ENCODE measurements at places on chromosomes 16 and 17. TPM values are rescaled to one million over a fixed set of nuclear protein-coding genes. Genes with fewer than 3 reads are reported as not detected.

The OTOP2 gene
- not detected for total RNA-seq

The FBXL16 gene
- total RNA-seq = 1.3 TPM

The DCUN1D3 gene
- 13.4 TPM for total RNA-seq

The METTL2A gene
- 11.3 TPM for total RNA-seq

The ZNF48 gene
- 5.7 TPM for total RNA-seq

The UTS2R gene
- total RNA-seq = 0.44 TPM

The KREMEN2 gene
- total RNA-seq = not detected

DNA sequence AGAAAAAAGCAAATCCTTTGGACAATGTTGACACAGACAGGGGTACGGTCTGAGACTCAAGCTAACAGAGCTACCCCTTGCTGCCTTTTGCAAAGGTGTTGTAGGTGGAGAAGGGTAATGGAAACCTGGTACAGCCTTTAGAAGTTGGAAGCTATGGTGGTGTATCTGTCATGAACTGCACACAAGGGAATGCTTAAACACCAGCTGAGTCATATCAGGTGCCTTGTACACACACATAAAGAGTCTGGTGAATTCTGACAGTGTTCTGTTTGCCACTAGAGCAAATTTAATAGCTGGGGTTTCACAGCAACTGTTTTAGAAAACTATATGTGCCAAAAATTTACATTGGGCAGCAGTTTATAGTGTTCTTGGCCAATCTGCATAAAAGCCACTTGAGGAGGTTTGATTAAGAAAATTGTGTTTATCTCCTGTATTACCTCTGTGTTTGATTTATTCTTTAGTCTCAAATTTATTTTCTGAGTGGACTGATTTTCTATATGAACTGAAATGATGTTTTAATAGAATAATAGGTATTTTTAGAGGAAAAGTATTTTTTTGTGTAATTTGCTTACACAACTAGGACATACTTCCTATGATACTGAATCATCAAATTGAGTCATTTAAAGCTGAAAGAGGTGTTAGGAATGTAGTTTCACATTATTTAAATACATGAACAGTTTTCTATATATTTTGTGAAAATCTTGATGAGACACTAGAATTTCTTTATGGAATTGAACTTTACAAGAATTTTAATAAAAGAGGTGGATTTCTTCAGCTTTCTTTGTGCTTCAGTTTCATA is 136.9 kb downstream of the MAP2K6 start:
- H3K36me3 ChIP-seq = no peaks in the 10 kb centered on the region
- H3K4me1 ChIP-seq = no peaks in the 10 kb centered on the region
- H3K27me3 ChIP-seq = no peaks in the 10 kb centered on the region
- no peak for DNase-seq
- no peak overlapping the region for H3K4me3 ChIP-seq
- H3K27ac ChIP-seq = no peak overlapping the region

GRCh38 chr17:78934681-78935418 is 9.7 kb upstream of the TIMP2 start:
- DNase-seq = no peak
- no peaks in the 10 kb centered on the region for H3K36me3 ChIP-seq
- H3K27ac ChIP-seq = peak overlapping the region; percentile 91
- peaks cover 40% of the 10 kb centered on the region for H3K4me1 ChIP-seq
- H3K4me3 ChIP-seq = no peak overlapping the region

DNA sequence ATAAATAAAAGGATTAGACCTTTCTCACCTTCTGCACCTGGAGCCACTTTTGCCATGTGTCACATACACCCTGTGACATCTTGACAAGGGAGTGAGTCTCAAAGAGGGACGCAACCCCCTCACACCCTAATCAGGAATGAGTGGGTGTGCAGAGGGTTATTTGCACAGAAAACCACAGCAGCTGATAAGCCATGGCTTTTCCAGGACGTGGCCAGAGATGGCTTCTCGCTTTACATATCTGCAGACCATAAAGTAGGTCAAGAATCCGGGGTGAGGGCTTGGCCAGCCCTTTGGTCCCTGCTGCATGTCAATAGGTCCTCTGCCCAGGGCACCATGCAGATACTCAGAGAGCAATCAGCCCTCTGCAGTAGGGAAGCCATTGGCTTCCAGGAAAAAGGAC is 2.4 kb upstream of the CD300LF start:
- H3K27ac ChIP-seq = no peak overlapping the region
- no peaks in the 10 kb centered on the region for H3K27me3 ChIP-seq
- H3K4me3 ChIP-seq = no peak overlapping the region

DNA sequence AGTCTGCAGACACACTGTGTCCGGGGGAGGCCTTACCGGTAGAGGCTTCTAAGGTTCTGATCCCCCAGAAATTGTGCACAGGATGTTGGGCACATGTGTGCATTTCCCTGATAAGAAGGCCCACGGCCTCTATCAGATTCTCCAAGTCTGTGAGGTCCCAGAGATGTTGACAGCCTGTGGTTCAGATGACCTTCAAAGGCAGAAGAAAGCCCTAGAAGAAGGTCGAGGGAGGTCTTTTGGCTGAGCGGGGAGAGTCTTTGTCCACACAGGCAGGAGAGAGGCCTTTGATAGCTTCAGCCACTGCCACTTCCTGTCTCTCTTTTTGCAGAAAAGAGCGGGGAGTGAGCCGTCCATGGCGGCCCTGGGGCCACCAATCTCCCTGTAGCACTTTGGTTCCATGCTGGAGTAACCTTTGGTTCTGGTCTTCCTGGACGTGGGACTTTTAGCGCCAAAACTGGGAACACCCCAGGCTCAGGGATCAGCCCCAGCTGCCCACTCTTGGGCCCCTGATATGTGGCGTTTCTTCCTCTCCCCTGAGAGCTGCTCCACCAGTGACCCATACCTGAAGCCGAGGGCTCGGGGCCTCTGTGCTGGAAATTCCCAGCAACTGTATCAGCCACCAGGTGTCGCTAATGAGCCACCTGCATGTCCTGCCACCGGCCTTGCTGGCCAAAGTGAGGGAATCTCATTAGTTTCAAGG is 28.1 kb upstream of the LGALS9 start:
- H3K27ac ChIP-seq = no peak overlapping the region
- peaks cover 45% of the 10 kb centered on the region for H3K36me3 ChIP-seq
- DNase-seq = peak; percentile 82
- H3K4me3 ChIP-seq = no peak overlapping the region
- no peaks in the 10 kb centered on the region for H3K4me1 ChIP-seq

DNA sequence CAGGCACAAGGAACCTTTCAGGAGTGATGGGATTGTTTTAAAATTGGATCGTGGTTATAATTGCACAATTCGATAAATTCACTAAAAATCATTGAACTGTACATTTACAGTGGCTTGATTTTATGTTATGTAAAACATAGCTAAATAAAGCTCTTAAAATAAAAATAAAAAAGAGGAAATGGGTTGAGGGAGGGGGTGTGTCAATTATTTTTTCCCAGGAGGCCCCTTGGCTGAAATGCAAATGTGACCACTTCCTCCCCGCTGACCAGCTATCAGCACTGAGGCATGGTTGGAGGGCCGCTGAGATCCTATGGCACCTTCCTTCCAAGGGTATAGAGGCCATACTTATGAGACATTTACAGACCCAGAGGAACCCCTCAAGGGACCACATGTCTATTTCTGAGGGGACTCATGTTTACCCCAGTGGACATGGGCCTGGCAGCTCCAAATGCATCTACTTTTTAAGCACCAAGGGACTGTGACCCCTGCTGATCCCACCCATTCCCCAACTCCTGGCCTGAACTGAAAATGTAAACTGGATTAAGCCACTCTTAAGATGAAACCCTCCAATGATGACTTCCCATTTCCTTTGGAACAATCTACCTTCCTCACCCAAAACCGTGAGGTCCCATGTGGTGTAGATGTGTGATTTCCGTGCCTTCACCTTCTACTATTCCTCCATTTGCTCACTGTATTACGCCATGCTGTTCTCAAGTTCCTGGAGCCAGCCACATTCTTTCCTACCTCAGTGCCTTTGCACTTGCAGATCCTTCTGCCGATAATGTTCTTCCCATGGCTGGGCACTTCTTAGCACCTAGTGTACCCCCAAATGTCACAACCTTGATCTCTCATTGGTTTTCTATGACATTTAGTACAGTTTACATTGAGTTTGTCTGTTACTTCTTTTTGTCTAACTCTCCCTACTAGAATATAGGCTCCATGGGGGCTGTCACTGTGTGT is 2.8 kb upstream of the IL21R start:
- H3K4me1 ChIP-seq = peaks cover 22% of the 10 kb centered on the region
- no peaks in the 10 kb centered on the region for H3K27me3 ChIP-seq
- DNase-seq = peak; percentile 53
- no peak overlapping the region for H3K27ac ChIP-seq
- no peaks in the 10 kb centered on the region for H3K36me3 ChIP-seq

- no peak overlapping the region for H3K4me3 ChIP-seq
- H3K27ac ChIP-seq = no peak overlapping the region
- no peaks in the 10 kb centered on the region for H3K27me3 ChIP-seq
- no peaks in the 10 kb centered on the region for H3K4me1 ChIP-seq
Observed at GRCh38 chr17:8409966-8410882, 12.6 kb upstream of the RNF222 start.

- H3K27ac ChIP-seq = peak overlapping the region; percentile 53
- DNase-seq = peak; percentile 73
- H3K27me3 ChIP-seq = peaks cover 3% of the 10 kb centered on the region
- peaks cover 50% of the 10 kb centered on the region for H3K4me1 ChIP-seq
- no peaks in the 10 kb centered on the region for H3K36me3 ChIP-seq
Observed at GRCh38 chr17:82332669-82333278, 792 bp downstream of the SECTM1 start.

GRCh38 chr16:29791845-29792807 is 1.6 kb downstream of the KIF22 start:
- no peak overlapping the region for H3K4me3 ChIP-seq
- no peak overlapping the region for H3K27ac ChIP-seq
- no peaks in the 10 kb centered on the region for H3K4me1 ChIP-seq

DNA sequence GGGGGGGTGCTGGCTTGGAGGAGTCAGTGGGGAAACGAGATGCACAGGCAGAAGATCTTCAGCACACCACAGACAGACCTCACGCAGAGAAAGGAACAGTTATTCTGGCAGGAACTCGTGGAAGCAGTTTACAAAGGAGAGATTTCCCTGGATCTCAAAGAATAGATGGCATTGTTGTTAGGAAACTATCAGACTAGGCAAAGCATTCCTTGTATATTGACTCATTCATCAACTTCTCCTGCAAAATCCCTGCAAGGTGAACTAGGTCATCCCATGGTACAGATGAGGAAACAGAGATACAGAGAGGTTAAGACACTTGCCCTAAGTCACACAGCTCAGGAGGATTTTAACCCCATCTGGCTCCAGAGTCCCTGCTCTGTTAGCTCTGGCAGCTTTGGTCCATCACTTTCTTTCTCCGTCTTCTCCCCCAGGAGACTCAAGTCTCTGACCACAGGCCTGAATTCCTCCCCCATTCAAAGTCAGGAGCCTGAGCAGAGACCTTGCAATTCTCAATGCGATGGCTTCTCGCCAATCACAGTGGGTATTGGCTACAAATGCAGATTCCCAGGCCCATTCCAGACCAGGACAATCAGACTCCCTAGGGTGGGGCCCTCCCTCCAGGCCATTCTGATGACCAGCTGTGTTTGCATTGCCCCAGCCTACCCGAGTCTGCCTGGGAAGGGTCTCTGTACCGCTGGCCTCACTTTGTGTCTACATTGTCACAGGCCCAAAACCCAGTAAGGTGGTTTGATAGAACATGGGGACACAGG is 56.4 kb downstream of the LITAF start:
- no peak overlapping the region for H3K27ac ChIP-seq
- no peaks in the 10 kb centered on the region for H3K4me1 ChIP-seq
- no peaks in the 10 kb centered on the region for H3K27me3 ChIP-seq
- no peak for DNase-seq
- H3K36me3 ChIP-seq = no peaks in the 10 kb centered on the region

Data from right atrium auricular region (tissue), 2 donors.